ENCODE measurements at places on chromosomes 13 and 19.

GRCh38 chr13:90055121-90055520, 1292.4 kb upstream of the MIR17HG start:
- DNase-seq: no peak

DNA sequence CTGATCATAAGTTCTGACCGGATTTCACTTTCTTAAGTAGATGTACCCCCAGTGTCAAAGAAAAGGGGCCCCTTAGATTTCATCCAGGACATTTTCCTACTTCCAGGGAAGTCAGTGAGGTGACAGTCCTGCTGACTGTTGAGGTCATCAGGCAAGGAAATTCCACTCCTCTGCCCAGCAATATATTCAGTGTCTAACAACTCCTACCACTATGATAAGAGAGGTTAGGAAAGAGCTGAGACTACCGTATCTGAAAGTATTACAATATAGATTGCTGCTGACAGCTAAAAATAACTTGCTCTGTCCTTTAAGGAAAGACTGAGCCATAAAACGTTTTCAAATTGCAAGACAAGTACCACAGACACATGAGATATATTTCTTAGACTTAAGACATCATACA, 325.1 kb downstream of the EFNB2 start:
- DNase-seq: no peak

DNA sequence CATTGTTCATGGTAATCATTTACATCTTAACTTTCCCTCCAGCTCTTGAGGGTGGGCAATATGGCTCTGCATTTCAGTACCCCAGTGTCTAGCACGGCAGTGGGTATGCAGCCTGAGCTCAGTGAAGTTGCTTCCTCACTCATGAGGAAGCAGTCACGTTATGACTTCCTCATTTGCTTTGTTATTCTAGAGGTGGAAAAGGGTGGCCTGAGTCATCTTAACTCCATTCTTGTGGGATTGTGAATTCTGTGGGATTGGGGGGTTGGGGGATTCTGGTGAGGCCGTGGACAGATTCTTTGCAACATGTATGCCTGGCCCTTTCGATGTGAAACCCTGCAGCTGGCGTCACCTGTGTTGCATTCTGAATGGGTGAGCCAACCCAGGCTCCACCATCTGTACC, 406.7 kb upstream of the ZNF507 start:
- no peak for DNase-seq

DNA sequence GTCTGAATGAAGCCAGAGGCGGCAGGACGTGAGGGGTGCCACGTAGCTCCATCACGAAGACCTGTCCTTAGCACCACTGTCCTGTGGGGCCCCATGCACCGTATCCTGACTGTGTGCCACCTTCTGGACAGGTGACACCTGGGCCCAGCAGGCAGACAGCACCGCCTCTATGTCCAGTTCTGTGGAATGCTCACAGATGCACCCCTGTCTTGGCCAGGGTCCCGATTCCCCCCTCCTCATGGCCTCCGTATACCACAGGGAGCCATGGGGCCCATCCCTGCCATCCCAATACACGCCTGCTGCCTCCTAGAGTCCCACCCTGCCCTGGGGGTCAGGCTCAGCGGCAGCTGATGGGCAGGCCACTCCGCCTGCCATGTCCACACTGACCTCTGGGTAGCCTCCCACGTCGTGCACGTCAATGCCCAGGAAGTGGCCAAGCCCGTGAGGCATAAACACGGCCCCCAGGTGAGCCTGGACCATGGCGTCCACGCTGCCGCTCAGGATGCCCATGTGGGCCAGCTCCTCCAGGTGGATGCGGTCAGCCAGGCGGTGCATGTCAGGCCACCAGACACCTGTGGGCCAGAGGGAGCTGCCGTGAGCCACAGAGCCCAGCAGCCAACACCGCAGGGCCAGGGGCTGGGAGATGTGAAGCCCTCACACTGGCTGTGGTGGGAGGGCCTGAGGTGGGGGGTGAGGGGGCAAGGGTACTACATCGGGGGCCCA, 17.6 kb downstream of the CEBPG start:
- DNase-seq: no peak

DNA sequence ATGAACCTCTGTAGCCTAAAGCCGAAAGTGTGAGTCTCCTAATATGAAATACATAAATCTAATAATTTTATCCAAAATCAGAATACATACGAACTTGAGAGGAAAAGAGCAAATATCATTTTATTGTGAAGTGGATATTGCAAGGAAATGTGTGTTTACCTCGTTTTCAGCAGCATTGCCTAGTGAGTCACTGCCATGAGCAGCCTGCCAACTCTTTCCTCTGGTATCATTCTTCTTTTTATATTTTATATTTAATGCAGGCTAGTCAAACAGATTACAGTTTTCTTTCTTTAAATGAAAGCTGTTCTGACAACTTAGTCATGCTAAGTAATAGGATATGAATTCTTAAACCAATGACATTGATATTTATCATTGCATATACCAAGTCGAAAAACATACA, 44.2 kb downstream of the EDNRB start:
- no peak for DNase-seq

DNA sequence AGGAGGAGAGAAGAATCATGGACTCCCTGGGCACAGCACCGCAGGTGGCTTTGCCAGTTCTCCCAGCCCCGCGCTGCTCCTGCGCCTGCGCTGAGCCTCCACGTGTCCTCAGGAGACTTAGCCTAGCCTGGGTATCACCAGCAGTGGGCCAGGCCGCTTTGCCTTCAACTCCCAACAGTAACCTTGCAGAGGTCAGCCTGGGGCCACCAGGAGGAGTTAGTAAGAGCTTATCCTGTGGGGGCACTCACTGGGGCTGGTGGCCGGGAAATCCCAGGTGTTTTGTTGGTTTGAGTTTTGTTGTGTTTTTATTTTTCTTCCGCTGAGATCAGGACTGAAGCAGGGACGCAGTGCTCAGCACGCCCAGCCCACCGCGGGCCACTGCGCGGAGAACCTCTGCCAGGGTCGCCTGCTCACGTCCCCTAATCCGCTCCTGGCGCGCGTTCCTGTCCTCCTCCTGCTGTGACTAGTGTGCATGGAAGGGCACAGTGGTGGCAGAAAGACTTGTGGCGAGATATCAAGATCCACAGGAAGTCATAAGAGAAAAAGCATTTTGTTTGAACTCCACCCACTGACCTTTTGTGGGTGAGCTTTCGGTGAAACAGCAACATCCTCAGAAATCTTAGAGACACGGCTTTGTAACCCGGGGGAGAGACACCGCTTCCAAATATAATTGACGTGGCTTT, 207.4 kb upstream of the RFC3 start:
- peak; percentile 52 for DNase-seq

DNA sequence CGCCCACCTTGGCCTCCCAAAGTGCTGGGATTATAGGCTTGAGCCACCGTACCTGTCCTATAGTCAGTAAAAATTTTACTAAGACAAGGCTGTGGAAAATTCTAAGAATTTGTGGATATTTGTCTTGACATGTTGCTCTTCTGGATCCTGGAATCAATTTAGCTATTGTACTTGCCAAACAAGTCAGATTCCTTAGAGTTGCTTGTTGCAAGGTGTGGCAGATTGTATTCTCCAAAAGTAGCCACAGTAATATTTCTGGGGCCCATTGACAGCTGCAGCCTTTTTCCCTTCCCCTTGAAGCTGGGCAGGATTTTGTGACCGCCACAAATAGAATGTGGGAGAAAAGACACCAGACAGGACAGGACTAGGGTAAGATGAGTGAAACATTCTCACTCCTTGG, 98.8 kb upstream of the TMTC4 start:
- DNase-seq: no peak

DNA sequence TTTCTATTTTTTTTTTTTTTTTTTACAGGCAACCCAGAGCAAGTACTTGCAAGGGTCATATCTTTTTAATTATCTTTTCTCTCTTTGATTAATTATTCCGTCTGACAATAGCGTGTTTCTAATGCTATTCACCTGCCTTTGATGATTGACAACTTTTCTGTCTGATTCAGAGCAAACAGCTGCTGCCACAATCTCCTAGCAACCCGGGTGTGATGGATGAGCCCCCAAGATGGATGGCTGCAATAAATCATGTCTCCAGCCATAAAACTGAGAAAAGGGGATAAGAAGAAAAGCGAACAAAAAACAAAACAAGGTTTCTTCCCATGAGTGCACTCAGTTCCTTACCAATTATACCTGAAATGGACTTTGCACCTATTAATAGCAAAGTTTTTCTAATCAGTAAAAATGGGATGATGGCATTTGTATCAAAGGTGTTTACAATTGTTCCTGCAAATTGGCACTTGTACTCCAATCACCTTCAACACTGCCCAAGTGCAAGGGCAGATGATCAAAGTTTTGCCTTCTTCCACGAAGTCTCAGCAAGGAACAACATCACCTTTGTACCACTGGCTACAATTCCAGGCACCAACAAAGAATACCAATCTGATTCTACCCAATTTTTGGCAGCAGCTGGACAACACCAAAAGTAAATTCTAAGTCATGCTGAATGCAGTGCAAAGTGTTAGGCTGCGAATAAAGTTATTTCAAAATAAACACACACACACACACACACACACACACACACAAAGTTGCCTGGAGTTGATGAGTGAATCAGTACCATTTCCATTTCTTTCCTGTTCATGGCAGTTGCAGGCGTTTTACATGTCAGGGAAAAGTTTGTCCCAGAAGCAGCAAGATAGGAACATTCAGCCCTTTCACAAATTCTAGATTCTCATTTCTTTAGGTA, 12.0 kb downstream of the TSHZ3 start:
- no peak for DNase-seq

DNA sequence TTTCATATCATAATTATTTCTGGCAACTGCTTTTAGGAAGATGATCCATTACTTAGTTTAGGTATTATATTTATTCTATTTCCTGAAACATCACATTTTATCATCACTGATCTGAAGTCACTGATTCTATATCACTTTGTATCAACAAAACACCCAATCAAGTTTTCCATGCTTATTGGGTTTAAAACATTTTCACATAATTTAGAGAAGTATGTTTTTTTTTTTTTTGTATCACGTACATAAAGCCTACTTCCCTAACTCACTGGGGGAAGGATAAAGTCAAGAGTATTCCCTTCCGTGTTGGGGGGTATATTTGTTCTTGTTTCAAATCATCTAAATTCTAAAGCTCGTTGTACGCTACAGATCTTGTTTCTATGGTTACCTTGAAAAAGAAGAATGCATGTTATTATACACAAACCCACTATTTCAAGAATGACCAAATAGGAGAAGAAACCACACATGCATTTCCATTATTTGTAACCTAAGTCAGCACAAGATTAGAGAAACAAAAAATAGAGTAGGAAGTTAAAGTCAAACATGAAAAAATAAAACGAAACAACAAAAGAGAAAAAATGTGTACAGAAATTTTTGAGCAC, 637.2 kb upstream of the MIR17HG start:
- no peak for DNase-seq

DNA sequence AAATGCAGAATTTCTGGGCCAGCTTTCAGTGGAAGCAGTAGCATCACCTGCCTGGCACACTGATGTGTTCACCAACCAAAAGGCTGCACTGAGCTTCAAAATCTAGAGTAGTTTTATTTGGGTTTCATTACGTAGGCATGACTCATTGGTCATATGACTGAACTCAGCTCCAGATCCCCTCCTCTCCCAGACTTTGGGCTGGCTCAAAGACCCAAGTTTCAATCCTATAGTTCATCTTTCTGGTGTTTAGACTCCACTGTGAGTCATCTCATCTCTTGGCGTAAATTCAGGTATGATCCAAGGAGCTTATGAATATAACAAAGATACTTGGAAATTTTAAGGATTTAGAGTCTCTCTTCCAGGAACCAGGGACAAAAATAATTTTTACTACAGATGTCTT, 17.7 kb downstream of the ZMYM5 start:
- no peak for DNase-seq

- DNase-seq: no peak
These were observed 51.7 kb upstream of the SIAH3 start for GRCh38 chr13:45903051-45903813.

All from CD4-positive, alpha-beta T cell treated with Interleukin-17A for 4 hours (primary cell).